ENCODE measurements at places on chromosomes 12 and 14. TPM values are rescaled to one million over a fixed set of nuclear protein-coding genes. Genes with fewer than 3 reads are reported as not detected.

DNA sequence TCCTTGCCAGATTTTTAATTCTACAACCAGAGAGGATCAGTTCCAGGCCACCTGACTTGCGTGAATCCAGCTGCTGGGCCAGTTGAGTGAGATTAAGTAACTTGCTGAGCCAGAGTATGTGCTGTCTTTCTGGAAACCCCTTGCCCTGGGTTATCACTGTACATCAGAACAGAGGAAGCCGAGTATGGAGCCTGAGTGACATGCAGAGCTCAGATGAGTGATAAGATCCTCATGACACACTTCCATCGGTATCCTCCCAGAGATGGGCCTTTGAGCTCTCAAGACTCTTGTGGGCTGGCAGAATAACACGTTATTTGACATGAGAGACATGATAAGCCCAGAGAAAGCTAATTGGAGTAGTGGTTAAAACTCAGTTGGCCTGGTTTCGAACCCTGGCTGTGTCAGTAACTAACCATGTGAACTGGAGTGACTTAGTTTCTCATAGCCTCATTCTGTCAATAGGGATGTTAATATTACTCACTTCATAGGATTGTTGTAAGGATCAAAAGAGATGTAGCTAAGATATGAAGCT lies 388.1 kb downstream of the ZFP36L1 start:
- no peak overlapping the region for H3K4me3 ChIP-seq
- H3K27ac ChIP-seq: no peak overlapping the region
- DNase-seq: no peak
- H3K27me3 ChIP-seq: no peaks in the 10 kb centered on the region

GRCh38 chr12:4001841-4002240 lies 128.6 kb upstream of the PARP11 start:
- no peaks in the 10 kb centered on the region for H3K27me3 ChIP-seq
- no peak overlapping the region for H3K27ac ChIP-seq
- DNase-seq: no peak
- no peaks in the 10 kb centered on the region for H3K36me3 ChIP-seq
- no peak overlapping the region for H3K4me3 ChIP-seq

DNA sequence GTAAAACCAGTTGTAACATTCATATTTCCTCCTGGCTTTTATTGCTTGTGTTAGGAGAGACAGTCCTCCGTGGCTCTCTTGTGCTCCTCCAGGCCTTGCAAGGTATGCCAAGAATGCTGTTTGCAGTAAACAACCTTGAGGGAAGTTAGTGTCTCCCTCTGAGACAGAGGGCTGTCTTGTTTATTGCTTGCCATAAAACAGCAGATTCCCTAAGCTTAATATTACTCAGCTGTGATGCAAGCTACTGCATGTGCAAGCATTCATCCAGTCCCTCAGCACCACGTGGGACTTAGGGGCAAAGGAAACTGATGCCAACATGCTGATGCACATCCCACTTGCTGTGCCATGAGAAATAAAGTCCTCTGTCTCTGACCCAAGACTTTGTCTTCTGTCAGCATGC lies 6.6 kb downstream of the POMT2 start:
- H3K36me3 ChIP-seq: no peaks in the 10 kb centered on the region
- no peak overlapping the region for H3K27ac ChIP-seq
- no peaks in the 10 kb centered on the region for H3K4me1 ChIP-seq
- no peak for DNase-seq
- no peaks in the 10 kb centered on the region for H3K27me3 ChIP-seq
- H3K4me3 ChIP-seq: no peak overlapping the region

- H3K27ac ChIP-seq: no peak overlapping the region
- H3K4me3 ChIP-seq: no peak overlapping the region
- DNase-seq: no peak
- no peaks in the 10 kb centered on the region for H3K27me3 ChIP-seq
Measured at GRCh38 chr12:97643924-97644323, 181.3 kb downstream of the RMST start.

DNA sequence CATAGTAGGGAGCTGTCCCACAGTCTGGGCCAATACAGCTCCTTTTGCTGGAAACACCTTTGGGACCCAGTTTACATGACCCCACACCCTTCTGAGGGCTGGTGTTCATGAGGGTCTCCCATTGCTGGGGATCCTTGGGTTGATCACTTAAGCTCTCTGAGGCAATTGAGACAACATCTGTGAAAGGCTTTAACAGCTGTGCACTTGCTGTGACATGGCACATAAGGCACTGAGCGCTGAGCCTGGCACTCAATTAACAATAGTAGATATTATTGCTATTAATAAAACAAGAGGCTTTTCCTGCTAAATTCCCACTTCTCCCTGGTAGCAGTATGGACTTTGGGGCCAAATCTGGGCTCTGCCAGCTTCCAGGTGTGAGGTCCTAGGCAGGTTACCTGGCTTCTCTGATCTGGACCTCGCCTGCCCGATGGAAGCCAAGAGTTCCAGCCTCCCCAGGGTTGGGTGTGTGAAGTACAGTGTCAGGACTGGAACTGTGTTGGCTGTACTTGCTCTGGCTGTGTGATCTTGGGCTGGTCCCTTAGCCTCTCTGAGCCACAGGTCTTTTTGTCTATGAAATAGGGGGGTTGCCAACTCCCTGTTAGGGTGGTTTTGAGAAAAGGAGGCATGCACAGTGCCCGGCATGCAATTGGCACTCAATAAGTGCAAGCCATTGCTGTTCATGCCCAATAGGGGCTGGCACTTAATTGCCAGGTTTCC lies 3.1 kb downstream of the SH2B3 start:
- H3K27me3 ChIP-seq: no peaks in the 10 kb centered on the region
- no peak overlapping the region for H3K27ac ChIP-seq
- no peak overlapping the region for H3K4me3 ChIP-seq
- H3K4me1 ChIP-seq: no peaks in the 10 kb centered on the region
- H3K36me3 ChIP-seq: no peaks in the 10 kb centered on the region

DNA sequence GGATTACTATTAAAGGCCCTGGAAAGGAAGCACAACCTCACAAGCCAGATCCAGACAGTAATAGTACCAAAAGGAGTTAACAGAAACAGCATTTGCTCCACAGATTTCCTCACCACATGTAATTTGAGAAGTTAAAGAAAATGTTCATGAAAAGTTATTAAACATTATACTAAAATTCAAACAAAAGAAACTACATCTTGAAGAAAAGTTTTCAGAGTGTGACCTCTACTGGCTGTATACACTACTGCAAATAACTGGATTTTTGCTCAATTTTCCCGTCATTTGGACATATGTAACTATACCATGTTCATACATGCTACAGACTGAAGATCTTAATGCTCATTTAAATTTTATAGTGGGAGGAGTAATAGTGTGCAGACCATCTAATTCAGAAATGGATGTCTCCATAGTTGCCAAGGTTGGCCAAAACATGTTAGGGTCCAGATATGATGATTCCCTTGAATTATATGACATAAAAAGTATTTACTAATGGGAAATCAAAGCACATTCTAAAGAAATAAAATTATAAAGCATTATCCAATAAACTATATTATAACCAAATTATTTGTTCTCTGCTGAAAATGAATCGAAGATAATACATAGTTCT lies 5.6 kb downstream of the KRR1 start:
- no peak overlapping the region for H3K4me3 ChIP-seq
- no peaks in the 10 kb centered on the region for H3K27me3 ChIP-seq
- no peaks in the 10 kb centered on the region for H3K36me3 ChIP-seq
- H3K27ac ChIP-seq: no peak overlapping the region
- no peak for DNase-seq

GRCh38 chr12:67927815-67928214 lies 61.4 kb upstream of the IFNG-AS1 start:
- peaks cover 5% of the 10 kb centered on the region for H3K4me1 ChIP-seq
- H3K27ac ChIP-seq: no peak overlapping the region
- H3K36me3 ChIP-seq: no peaks in the 10 kb centered on the region
- no peaks in the 10 kb centered on the region for H3K27me3 ChIP-seq

P2RX2 gene
- 0.27 TPM for total RNA-seq

TMEM119 gene
- 14.7 TPM for total RNA-seq

BHLHE41 gene
- total RNA-seq: 12.0 TPM

INSM2 gene
- total RNA-seq: not detected

PLCZ1 gene
- total RNA-seq: 0.66 TPM

KRT2 gene
- not detected for total RNA-seq

LGR5 gene
- total RNA-seq: 0.65 TPM
